ENCODE measurements at places on chromosomes 3 and 15.
A peak's percentile ranks its signal among the peaks of the same experiment; 100 is the strongest.

GRCh38 chr3:177776661-177777101 lies 579.4 kb upstream of the TBL1XR1 start:
- DNase-seq, result no peak

- DNase-seq, result no peak
Observed at GRCh38 chr3:67335813-67336212, 318.6 kb downstream of the SUCLG2 start.

DNA sequence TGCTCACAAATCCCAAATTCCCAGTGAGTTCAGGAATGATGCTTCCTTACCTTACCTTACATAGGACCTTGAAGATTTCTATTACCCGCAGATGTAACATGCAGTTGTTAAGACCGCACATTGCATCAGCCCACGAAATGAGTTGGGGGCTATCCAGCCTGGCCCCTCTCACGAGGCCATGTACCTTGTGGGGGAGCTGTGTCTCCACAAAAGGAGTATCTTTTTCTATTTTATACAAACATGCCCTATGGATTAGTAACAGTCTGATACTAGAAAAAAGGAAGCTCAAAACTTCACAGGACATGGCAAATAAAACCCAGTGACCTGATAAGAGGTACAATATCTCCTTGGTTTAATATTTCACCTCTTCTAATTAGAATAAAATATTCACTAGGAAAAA lies 1086.8 kb upstream of the CFAP20DC start:
- DNase-seq, result no peak

GRCh38 chr15:42037656-42038055 lies 16.8 kb upstream of the PLA2G4E start:
- DNase-seq, result no peak

GRCh38 chr3:187062526-187063177 lies 76.6 kb downstream of the RPL39L start:
- no peak for DNase-seq

GRCh38 chr15:63899193-63899592 lies 65.4 kb upstream of the HERC1 start:
- DNase-seq, result no peak

DNA sequence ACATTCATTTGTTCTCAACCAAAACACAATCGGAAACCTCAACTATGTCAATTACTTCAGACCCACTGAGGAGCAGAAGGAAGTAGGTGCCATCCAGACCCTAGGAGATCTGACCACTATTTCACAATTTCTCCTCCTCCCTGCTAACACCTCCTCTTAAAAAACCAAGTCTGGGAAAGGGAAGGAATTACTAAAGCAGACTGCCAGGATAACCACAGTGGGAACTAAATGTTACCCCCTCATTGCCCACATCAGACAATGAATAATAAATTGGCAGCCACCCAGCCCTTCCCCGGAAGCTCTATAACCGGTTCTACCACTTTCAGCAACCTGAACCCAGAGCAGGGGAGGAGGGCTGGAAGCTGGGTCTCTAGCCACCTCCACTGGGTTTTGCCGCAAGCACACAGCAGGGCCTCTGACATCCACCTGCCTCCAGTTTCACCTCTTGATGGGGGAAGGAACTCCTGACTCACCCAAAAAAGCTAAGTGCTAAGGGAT lies 17.6 kb downstream of the C15orf62 start:
- peak; percentile 86 for DNase-seq

DNA sequence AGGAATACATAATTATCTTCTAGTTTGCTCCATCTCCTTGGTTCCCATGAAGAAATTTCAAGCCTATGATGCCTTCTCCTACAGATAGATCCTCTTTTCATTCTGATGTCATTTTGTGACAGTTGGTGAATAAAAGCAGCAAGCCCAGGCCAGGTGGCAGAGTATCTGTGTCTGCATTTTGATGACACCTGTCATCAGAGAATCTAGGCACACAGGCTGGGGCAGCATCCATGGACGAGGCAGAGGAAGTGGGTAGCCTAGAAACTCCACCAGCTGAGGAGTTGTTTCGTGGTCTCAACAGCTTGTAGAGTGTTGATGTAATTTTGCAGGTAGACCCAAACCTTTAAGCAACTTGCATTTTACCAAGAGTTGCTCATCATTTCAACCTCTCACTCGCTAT lies 269.8 kb downstream of the FEZF2 start:
- DNase-seq, result no peak

DNA sequence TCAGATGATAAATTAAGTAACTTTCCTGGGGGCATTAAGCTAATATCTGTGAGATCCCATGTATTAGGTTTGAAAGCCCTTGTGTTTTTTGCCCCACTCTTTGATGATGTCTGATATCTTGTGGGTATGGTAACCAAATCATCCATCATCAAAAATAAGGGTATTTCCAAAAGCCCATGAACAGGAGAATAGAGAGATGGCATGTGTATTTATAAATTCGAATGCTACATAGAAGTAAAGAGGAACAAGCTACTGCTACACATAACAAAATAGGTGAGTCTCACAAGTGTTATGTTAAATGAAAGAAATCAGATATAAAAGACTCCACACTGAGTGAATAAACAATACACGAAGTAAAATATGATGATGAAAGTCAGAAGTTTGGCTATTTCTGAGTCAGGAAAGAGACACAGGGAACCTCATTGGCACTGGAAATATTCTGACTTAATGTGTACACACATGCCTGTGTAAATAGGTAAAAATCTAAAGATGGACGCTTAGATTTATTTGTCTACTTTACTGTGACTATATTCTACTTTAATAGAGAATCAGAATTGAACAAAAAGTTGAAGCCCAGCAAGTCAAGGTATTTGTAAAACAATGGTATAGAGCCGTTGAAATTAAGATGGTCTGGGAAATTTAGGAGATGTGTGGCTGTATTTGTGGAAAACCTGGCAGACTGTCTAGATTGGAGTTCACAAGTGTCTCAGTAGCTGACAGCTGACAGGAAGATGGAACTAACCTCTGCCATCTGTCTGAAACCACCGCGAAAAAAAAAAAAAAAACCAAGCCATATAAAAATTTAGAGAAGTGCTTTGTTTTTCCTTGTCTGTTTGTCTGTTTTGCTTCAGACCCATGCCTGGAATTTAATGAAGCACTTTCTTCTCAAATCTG lies 111.0 kb upstream of the TGFBR2 start:
- DNase-seq, result no peak

DNA sequence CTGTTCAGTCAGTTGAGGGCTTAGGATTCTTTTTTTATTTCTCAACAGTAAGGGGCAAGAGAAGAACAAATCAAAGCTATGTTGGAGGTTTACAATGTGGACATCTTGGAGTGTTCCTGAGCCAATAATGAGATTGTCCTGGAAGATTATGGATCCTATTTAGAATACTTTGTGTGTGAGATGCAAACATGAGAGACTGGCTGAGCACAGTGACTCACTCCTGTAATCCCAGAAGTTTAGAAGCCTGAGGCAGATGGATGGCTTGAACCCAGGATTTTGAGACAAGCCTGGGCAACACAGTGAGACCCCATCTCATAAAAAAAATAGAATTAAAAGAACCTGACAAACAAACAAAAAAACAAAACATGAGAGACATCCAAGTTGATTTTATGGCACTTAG lies 351.6 kb downstream of the GAP43 start:
- DNase-seq, result no peak

GRCh38 chr3:45491344-45491743 lies 103.0 kb downstream of the LARS2 start:
- no peak for DNase-seq

DNA sequence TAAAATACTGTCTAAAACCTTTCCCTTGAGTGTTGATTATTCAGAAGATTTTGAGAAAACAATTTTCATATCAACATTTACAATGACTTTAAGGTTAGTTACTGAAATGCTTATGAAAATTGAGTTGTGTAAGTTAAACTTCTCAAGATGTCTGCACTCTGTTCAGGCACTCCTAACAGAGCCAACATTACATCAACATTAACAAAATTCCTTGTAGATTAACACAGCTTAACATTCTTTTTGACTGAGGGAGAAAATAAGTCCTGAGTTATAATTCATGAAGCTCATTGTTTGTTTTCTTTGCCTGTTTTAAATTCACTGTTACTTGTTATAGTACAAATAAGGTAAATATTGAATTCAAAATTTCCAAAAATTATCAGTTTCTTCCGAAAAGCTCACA lies 9.0 kb downstream of the ACKR4 start:
- no peak for DNase-seq

DNA sequence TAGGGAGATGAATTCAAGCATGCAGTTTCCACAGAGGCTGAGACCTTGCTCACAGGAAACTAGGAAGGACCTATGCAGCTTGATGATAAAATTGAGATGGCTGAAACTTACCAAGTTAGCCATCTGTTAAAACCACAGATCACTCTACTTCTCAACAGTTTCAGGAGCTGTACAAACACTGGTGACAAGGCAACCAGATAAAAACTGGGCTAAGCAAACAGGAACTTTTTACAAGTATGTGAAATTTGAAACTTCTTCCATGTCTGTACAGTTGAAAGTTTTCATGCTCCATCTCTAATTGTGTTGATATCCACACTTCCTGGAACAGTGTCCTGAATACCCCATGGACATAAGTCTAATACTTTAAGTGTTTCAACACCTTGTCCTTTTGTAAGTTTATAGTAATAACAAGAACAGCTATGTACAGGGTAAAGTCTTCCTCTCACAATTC lies 78.2 kb downstream of the FAIM start:
- DNase-seq, result no peak

DNA sequence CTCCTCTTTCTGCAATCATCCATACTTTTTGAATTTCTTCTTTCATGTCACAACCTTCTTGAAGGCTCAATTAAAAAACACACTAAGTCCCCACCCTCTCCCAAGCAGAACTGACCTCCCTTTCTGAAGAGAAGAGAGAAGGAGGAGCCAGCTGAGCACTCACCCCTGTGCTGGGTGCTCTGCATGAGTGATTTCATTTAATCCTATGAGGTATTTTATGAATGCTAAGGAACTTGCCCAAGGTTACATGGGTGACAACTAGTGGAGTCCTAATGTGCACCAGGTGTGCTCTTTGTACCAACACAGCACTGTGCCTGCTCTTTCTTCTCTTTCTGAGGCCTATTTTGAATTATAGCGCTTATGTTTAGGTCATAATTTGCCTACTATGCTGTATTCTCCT lies 135.6 kb downstream of the DUT start:
- no peak for DNase-seq

- no peak for DNase-seq
Observed at GRCh38 chr3:71968544-71968943, 183.6 kb upstream of the PROK2 start.

GRCh38 chr3:169348929-169349621 lies 314.4 kb downstream of the MECOM start:
- DNase-seq, result no peak

DNA sequence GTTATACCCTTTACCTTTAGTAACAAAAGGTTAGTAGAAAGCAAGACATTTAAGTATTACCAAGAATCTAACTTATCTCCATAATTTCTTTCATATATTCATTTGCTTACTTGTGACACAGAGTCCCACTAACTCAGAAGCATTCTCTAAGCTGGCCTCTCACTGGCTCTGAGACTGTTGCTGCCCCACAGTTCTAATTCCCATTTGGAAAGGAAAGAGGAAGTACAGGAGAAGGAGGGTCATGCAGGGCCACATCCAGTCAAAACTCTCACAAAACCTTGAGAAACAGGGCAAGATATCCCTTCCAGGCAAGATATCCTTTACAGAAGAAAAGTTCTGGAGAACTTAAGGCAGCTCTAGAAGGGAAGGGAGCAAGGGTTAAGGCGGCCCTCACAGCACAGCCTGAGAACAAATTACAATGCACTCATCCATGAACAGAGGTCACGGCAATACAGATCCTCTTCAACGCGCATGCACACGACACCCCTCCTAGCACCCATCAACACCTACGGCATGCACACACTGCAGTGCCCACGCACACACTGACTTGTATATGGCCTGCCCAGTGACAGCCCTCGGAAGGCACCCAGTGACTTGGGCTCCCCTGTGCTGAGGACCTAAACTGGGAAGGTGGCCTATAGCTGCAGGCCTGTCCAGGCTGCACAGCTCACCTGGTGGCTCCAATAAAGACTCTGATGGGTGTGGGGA lies 13.0 kb upstream of the MYO5C start:
- no peak for DNase-seq

DNA sequence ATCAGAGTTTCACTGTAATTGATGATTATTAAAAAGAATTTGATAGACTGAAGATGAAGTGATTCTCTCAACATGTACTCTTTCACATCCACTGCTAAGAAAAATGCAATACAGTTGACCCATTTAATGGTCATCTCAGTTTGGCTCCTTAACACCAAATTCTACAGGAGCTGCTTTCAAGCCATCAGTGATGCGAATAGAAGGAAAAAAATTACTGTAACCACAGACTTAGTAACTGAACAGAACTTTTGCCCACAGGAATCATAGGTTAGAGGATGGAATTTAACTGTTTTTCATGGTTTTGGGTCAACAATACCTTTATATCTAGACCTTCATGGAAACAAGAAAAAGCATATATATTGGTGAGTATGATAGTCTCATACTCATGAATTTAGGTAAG lies 633.5 kb downstream of the CADM2 start:
- DNase-seq, result no peak

- DNase-seq, result no peak
Observed at GRCh38 chr15:54119051-54119450, 140.8 kb downstream of the UNC13C start.

- DNase-seq, result peak; percentile 31
Observed at GRCh38 chr3:34683851-34684250, 885.4 kb downstream of the PDCD6IP start.

- DNase-seq, result no peak
Observed at GRCh38 chr15:101445562-101446517, 43.7 kb downstream of the PCSK6 start.

DNA sequence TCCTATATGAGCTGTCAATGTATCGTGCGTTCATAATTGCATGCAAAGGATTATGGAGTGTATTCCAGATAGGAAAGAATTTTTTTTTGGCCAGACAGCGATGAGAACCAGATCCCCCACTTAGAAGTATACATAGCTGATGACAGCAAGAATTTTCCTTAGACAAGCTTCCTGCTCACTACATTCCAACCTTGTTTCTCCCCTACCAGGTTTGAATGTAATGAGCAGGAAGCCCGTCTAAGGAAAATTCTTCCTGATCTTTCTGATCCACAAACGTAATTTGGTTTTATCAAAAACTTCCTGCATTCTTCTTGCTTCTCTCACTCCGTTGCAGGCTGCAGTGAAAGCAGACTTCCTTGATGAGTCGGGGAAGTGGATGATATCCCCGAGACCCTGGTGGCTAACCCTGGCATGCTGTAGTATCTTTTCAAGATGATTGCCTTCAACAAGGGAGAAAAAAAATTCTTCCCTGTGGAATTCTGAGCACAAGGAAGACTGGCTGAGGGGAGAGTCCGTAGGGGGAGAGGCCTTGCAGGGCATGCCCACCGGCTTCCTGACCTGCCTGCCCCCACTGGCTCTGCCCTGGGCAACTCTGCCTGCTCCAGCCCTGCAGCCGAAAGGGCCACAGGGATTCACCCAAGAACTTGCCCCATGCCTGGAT lies 243.1 kb downstream of the TLE3 start:
- DNase-seq, result no peak

- no peak for DNase-seq
Observed at GRCh38 chr3:54888162-54888561, 39.7 kb downstream of the LRTM1 start.

DNA sequence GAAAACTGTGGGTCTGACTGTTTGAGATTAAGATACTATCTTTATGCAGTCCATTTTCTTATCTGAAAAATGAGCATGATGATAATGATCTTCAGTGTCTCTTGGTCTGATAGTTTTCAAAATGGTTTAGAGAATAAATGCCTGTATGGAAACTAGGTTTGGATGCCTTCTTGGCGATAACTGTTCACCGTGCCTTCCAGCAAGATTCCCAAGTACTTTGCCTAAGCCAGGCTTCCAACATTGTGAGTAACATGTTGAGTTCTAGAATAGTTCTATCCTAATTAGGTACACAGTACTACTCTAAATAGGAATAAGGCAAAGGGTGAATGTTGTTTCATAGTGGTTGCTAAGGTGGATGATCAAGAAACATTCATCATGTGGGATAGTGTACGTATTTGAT lies 940.2 kb downstream of the MCTP2 start:
- DNase-seq, result no peak
